ENCODE measurements at places on chromosomes 2 and 18.

DNA sequence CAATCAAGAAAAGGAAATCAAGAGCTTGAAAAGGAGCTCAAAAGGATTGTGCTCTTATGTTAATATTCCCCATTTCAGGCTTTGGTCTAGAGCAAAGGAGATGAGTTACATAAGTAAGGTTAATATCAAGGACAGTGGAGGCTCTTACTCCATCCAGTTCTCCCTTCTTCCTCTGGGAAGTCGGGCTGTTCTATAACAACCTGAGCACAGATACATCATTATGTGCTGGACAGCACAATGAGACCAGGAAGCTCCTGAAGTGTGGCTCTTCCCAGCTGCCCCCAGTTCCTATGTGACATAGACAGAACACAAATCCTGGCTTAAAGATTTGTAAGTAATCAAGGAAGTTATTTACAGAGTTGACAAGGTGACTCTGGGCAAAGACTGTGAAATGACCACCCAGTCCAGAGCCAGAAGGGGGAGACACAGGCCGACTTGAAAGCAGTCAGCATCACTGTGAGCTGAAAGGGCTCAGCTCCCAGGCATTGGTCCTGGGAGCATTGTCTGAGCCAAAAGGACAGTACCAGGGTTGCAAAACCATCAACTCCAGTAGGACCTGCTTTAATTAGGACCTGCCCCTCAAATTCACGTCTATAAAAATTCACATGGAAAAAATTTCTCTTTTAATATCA, 917.6 kb upstream of the ACVR2A start:
- peak; percentile 51 for DNase-seq

DNA sequence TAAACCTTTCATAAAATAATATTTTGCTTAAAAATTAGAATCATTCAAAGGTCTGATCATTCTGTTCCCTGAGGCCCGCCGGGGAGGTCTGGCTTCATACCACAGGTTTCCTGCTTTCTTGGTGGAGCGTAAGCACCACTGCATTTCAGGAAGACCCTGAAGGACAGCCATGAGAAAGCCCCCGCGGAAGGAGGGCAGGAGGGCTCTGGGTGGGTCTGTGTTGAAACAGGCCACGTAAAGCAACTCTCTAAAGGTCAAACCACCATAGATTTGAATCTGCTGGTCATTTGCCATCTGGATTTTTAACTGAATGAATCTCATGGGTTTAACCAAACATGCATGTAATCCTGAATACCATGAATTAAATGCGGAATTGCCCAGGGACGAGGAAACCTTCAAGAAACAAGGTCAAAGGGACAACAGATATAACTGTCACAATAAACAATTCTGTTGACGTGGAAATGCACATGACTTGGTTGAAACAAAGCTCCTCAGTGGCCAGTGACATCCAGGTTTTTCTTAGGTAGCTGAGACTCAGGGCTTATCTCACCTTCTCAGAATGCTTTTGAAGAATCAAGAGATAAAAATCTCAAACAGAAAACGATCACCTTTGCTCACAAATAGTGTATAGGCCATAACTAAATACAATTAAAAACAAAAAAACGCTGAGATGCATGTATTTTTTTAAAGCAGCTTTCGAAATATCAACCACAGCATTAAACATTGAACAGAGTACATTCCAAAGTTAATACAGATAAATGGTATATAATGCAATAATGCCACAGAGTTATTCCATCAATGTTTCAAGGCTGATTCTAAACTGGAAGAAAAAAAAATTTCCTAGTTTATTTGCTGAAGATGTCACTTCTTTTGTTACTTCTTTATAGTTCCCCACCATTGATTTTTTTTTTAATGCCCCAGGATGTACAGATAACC, 193.2 kb downstream of the BCL2 start:
- DNase-seq: no peak

DNA sequence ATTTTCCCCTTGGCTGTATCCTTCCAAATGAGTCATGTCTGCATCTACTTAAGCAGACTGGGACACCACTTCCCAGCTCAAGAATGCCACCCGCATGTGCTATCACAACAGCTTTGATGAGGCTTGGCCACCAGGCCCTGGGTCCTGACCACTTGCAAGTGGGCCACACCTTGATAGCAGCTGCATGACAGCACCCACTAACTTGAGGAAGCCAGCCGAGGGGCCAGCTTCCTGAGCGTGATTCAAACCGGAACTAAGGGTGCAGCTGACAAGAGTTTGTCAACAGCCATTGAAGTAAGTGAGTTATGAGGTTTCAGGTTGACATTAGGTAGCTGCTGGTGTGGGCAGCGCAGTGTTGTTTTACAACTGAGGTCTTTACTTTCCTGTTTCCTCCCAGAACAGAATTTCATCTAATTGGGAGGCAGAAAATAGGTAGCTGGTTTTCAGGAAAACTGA, 54.4 kb downstream of the EPHA4 start:
- DNase-seq: peak; percentile 74

GRCh38 chr2:9744256-9745004, 98.8 kb upstream of the TAF1B start:
- no peak for DNase-seq

- no peak for DNase-seq
These were observed 214.5 kb upstream of the FBXO11 start for GRCh38 chr2:48120759-48121242.

- DNase-seq: no peak
These were observed 220.8 kb downstream of the CDH2 start for GRCh38 chr18:27956001-27956640.

DNA sequence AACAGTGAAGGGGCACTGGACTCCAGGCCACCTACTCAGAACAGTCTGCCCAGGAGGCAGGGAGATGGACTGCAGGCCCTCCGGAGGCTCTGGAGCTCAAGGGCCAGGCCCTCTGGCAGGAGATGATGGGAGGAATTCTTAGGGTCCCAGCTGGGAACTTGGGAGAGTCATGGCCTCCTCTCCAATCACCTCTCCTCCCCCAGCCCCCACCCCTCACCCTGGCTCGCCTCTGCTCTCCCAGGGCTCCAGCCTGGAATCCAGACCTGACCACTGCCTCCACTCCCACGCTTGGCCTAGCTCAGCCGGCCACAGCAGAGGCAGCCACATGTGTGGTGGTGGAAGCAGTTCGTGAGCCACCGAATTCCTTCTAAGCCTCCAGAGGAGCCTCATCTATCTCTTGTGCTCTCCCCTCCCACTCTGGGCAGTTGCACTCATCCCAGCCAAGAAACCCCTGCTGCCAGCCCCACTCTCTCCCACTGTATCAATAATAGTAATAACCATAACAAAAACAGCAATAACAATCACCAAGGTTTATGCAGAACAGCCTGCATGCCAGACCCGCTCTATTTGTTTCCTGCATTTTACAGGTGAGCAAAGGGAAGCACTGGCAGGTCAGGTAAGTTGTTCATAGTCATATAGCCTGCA, 67.4 kb downstream of the TNS1 start:
- peak; percentile 18 for DNase-seq

GRCh38 chr18:61628085-61628484, 264.7 kb downstream of the RNF152 start:
- DNase-seq: peak; percentile 78

DNA sequence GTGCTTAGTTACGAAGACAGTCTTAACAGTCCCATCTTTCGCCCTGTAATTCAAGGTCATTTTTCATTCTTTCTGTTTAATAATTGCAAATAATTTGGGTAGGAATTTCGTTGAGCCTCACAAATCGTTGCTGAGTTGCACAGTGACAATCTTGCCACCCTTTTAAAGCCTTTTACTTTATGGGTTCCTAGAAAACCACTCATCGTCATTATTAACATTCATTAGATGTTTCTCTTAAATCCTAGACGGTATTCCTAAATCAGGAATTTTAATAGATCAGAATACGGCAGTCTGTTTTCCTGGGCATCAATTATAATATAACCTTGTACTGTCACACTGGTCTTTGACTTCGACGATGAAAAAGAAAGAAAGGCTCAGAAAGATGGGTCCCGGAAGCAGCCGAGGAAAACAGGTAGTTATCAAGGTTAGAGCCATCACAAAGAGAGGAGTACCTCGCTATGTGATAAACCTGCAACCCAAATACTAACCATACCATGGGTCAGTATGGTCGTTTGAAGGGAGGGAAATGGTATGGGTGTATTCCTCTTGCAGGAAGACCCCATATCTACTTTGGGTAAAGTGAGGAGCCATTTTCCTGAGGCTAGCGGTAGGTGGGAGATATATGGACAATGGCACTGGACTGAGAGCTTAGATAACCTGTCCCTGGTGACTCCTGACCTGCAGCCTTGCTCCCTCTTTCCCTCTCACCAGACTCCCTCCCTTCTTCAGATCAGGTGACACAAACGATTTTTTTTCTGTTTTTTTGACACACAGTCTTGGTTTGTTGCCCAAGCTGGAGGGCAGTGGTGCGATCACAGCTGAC, 981 bp upstream of the SF3B1 start:
- no peak for DNase-seq

- DNase-seq: peak; percentile 30
These were observed 18.5 kb upstream of the POLI start for GRCh38 chr18:54250846-54251261.

- no peak for DNase-seq
These were observed 155.4 kb upstream of the VRK2 start for GRCh38 chr2:57891086-57891712.

GRCh38 chr2:113237604-113238160, 41.0 kb downstream of the PAX8 start:
- DNase-seq: no peak

- peak; percentile 44 for DNase-seq
These were observed at the start of gene SPTBN1 for GRCh38 chr2:54455563-54456361. SPTBN1 (plus strand) TSS chr2:54456327; CDS start chr2:54526419, 70,092 bp downstream.

DNA sequence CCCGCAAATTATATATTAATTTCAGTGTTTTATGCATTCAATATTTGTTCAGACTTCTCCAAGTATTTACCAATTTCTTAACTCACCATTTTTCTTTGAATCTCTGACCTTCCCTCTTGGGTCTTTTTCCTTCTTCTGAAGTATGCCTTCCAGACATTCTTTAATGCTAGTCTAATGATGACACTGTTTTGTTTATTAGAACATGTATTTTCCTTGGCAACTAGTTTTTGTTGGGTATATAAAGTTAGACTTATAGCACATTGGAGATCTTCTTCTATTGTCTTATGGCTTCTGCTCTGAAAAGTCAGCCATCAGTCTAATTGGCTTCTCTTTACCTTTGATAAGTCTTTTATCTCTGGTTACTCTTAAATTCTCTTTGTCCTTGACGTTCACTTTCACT, 423.2 kb upstream of the NRP2 start:
- no peak for DNase-seq
